CD4-positive, alpha-beta T cell (primary cell): ENCODE measurements at places on chromosomes 2 and 18.

- DNase-seq = no peak
Observed at GRCh38 chr2:168210895-168211570, 36.4 kb downstream of the STK39 start.

- no peak for DNase-seq
Observed at GRCh38 chr2:217396165-217396564, 536.3 kb upstream of the TNP1 start.

DNA sequence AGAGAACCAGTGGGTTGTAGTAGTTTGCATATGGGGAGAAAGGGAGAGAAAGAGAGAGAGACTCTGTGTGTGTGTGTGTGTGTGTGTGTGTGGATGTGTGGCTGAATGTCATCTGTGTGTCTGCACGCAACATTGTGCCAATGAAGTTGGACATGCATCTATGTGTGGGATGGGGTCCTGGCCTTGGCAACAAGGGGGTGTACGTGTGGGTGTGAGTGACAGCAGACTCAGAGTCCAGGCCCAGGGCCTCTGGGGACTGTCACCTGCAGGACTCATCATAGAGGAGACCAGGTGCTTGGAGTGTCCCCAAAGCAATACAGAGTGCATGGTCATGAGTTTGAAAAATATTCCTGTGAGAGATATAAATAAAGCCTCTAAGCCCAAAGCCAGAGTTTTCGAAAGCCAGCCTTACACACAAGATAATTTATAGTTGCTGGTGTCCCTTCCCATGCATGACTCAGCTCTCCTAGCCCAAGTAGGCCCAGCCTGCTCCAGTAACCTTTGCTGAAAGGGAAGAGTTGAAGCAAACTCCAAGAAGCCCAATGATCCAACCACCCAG lies 59.9 kb downstream of the TNP1 start:
- no peak for DNase-seq

- DNase-seq = no peak
Observed at GRCh38 chr2:6475155-6475940, 390.4 kb downstream of the CMPK2 start.

GRCh38 chr2:156215656-156216055 lies 116.9 kb downstream of the NR4A2 start:
- no peak for DNase-seq

DNA sequence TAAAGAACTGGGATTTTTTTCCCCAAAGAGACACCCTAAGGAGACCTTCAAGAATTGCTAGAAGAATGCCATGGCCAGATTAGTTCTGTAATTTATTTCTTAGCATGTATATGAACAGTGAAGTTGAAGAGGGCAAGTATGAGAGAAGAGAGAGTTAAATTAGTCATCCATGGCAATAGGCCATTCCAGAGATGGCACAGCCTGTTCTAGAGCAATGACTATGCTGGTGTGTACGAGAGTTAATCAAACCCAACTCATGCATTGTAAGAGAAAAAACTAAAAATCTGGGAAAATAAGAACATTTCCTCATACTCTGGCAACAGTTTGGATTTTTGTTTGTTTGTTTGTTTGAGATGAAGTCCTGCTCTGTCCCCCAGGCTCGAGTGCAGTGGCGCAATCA lies 112.1 kb upstream of the PIK3C3 start:
- no peak for DNase-seq
